ENCODE measurements at places on chromosomes 1 and 21.

DNA sequence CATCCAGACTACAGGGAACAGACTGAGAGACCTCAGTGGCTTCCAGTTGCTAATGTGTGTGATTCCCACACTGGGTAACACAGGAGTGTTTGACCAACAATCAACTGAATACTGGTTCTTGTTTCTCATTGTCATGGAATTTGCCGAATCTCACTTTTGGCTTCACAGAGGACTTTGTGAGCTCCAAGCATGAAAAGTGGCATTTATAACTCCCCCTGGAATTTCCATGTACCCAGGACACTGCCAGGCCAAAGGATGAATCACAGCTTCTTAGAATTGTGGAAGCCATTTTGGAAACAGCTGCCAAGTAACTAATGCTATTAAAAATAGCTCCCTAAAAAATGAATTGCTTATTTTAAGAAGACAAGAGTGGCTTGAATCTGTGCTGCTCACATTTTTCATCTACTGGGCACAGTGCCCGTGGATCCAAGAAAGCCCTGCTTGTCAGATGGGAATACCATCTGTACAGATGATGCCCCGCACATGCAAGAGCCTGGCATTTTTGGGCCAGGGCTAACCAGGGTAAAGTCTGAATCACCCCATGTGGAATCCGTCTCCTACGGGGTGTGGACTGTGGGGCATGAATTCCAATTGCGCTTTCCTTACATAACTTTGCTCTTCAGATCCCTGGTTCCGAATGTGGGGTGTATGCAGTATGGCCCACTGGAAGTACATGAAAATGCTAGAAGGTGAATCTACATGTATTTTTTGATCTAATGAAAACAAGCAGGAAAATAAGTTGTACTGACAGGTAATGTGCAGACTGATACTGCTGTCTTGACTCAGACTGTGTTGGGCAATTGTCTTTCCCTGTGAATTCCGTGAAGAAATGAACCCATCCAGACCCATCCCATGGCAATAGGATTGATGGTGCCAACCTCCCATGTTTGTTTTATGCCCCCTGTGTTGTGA is 487.3 kb downstream of the SIPA1L2 start:
- no peak for DNase-seq

DNA sequence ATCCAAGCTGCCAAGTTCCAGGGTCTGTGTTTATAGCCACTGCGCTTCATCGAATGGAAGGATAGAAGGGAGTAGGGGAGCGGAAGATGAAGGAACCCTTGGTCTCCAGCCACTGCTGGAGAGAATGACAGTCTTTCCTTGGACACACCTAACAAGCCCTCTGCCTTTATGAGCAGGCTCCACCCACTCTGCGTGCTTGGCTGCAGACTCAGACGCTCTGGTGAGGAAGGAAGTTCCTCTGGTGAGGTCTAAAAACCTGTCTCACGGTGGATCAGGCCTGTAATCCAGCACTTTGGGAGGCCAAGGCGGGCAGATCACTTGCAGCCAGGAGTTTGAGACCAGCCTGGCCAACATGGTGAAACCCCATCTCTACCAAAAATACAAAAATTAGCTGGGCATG is 55.4 kb downstream of the MATN1 start:
- no peak for DNase-seq

GRCh38 chr1:233655301-233655740 is 41.4 kb downstream of the KCNK1 start:
- DNase-seq: no peak

GRCh38 chr1:158002631-158003405 is 9.4 kb downstream of the KIRREL1 start:
- no peak for DNase-seq
